ENCODE measurements at places on chromosomes 12 and 14.

GRCh38 chr14:69695322-69696203 lies 71.4 kb upstream of the SRSF5 start:
- no peak for DNase-seq

GRCh38 chr12:39467432-39467870 lies 24.5 kb upstream of the KIF21A start:
- peak; percentile 30 for DNase-seq

DNA sequence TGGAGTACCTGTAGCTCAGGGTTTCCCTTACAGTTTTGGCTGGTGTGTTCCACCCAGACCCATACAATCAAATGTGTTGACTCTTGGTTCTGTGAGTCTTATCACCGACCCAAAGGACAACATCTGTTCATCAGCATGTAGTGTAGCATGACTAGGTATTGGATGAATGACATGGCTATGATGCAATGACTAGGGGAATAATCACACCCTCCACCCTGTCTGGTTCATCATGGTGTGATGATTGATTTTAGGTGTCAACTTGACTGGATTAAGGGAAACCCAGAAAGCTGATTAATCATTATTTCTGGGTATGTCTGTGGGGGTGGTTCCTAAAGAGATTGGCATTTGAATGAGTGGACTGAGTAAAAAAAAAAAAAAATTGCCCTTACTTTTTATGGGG lies 311.3 kb downstream of the DPF3 start:
- no peak for DNase-seq

- peak; percentile 2 for DNase-seq
Measured at GRCh38 chr14:39467889-39468524, 35.8 kb upstream of the FBXO33 start.

GRCh38 chr14:94780536-94781399 lies 10.9 kb upstream of the GSC start:
- DNase-seq = no peak

DNA sequence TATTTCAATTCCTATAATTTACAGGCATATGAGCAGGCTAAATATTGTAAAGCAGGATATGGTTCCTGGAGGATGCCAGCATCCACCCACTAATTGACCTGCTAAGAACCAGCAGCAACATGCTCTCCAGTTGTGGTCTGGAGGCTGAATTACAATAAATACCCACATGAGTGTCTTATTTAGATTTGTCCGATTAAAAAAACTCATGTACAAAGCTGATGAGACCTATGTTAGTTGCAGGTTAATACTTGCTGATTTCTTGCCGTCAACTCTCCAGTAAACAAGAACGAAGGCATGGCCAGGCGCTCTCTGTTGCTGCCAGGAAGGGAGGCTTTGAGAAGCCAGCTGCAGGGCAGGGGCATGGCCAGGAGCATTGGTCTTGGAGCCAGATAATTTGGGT lies 169.3 kb upstream of the PRICKLE1 start:
- DNase-seq = no peak

DNA sequence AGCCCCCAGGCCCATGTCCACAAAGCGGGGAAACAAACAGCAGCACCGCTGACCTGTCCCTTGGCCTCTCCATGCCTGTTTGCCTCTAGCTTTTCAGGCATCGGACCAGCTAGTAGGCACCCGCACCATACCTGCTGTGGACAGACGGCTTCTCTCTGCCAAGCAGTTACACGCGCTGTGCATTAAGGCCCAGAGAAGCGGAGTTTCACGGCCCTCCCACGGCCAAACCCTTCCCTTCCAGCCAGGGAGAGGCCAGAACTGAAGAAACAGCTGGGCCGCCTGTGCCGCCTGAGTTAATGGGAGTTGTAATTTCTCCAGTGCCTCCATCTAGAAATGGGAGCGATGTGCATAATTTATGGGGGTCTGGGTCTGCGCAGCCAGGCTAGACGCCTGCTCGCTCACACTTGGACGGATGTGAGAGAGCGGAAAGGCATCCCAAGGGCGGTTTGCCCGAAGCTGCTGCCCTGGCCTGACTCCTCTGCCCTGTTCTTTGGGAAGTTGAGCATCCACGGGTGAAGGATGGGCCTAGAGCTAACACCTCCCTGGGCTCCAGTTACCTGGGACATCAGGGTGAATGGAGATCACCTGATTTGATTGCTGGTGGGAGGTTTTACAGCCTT lies 89.7 kb upstream of the BCL11B start:
- DNase-seq = no peak

- DNase-seq = no peak
Measured at GRCh38 chr14:61266436-61266835, 14.7 kb downstream of the TMEM30B start.

GRCh38 chr14:21087294-21088091 lies 11.0 kb downstream of the ZNF219 start:
- peak; percentile 96 for DNase-seq

- DNase-seq = no peak
Measured at GRCh38 chr14:61530896-61531295, 164.4 kb upstream of the HIF1A start.

- peak; percentile 27 for DNase-seq
Measured at GRCh38 chr12:6772331-6772695, at the start of gene LAG3. Gene LAG3 (plus strand): TSS chr12:6772520. CDS start chr12:6772853, 333 bp downstream.

GRCh38 chr12:5806371-5807089 lies 138.5 kb downstream of the ANO2 start:
- DNase-seq = no peak
